ENCODE measurements at places on chromosomes 7 and 10. TPM values are rescaled to one million over a fixed set of nuclear protein-coding genes. Genes with fewer than 3 reads are reported as not detected.

DNA sequence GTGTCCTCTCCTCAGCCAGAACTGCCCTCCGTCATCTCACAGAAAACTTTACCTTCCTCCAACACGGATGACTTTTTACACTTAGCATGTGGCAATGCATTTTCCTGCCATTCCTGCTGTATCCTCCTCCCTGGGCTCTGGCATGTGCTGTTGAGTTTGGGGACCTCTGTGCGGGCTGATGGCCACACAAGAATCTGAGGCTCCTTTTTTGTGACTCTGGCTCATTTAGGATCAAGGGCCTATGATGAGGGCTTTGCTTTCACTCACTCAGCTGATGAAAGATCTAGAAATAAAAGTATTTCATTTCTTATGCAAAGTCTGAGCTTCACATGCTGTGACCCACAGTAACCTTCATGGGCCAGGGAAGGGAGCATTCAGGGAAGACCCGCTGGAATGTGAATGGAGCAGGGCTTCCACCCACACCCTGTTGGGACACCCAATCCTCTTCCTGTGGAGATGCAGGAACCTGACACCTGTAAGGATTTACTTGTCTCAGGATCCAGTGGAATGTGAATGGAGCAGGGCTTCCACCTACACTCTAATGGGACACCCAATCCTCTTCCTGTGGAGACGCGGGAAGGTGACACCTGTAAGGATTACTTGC lies 500.3 kb upstream of the MKI67 start:
- H3K36me3 ChIP-seq = no peaks in the 10 kb centered on the region
- DNase-seq = no peak
- no peaks in the 10 kb centered on the region for H3K27me3 ChIP-seq
- no peak overlapping the region for H3K4me3 ChIP-seq
- H3K4me1 ChIP-seq = no peaks in the 10 kb centered on the region
- H3K27ac ChIP-seq = no peak overlapping the region

DNA sequence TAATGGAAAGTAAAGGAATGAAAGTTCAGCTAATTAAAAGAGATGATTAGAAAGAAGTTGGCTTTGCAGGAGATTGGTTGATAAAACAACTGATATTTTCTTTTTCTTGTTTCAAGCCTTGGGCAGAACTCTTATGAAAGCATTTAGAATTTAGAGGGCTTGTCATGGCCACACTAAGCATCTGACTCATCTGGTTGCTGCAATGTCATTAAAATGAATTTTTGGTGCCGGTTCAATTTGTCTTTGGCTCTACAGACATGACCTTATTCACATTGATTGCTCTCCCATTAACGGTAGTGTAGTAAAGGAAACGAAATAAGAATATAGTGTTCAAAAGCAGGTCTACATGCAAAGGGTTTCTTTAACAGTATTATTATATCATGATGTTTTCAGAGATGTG lies 1012.4 kb upstream of the C7orf33 start:
- no peak overlapping the region for H3K27ac ChIP-seq
- no peaks in the 10 kb centered on the region for H3K27me3 ChIP-seq
- H3K4me1 ChIP-seq = no peaks in the 10 kb centered on the region
- no peak for DNase-seq
- no peak overlapping the region for H3K4me3 ChIP-seq

DNA sequence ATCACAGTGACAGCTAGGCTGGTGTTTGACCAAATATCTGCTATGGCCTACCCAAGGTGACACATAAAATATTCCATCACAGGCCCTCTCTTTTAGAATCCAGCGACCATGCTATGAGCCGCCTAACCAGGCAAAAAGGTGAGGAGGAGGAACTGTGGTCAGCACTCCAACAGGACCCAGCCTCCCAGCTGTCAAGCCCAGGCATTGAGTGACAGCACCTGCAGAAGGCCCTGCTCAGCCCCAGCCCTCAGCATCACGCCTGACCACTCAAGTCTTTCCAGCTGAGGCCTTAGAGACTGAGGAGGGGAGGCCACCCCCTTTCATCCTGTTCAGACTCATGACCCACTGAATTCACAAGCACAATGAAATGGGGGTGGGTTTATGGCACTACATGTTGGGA lies 43.0 kb downstream of the CXCL12 start:
- no peak overlapping the region for H3K4me3 ChIP-seq
- no peaks in the 10 kb centered on the region for H3K4me1 ChIP-seq
- H3K27ac ChIP-seq = no peak overlapping the region
- no peak for DNase-seq

- no peaks in the 10 kb centered on the region for H3K4me1 ChIP-seq
- H3K27ac ChIP-seq = no peak overlapping the region
- H3K4me3 ChIP-seq = no peak overlapping the region
- no peaks in the 10 kb centered on the region for H3K27me3 ChIP-seq
- DNase-seq = no peak
Measured at GRCh38 chr7:132255115-132255797, 321.0 kb downstream of the PLXNA4 start.

- no peak overlapping the region for H3K27ac ChIP-seq
- no peak overlapping the region for H3K4me3 ChIP-seq
- no peak for DNase-seq
- H3K4me1 ChIP-seq = peaks cover 4% of the 10 kb centered on the region
- H3K36me3 ChIP-seq = no peaks in the 10 kb centered on the region
Measured at GRCh38 chr7:117250801-117251200, 72.1 kb downstream of the WNT2 start.

DNA sequence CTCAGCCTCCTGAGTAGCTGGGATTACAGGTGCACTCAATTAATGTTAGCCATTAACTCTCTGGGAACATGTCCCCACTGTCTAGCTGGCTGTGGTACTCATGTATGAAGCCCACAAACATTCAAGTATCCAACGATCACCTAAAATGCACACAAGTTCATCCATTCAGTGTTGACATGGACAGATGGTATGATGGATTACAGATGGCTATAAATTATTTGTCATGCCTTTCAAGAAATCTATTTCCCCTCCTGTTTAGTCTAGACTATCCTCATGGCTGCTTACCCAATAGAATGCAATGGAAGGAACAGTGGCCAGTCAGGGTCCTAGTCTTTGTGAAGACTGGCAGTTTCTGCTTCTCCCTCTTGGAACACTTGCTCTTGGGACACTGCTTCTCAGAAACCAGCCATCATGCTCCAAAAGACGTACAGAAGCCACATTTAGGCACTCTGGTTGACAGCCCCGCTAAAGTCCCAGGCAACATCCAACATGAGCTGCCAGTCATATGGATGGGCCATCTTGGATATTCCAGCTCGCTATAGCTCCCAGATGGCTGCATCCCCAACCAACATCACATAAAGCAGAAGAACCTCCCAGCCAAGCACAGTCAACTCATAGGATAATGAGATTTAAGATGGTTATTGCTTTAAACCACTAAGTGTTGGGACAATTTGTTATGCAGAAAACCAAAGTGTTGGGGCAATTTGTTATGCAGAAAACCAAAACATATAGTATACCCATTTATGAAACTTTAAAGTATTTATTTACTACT lies 33.1 kb downstream of the MYL10 start:
- no peak overlapping the region for H3K27ac ChIP-seq
- H3K4me1 ChIP-seq = no peaks in the 10 kb centered on the region
- no peak overlapping the region for H3K4me3 ChIP-seq
- DNase-seq = no peak
- H3K36me3 ChIP-seq = no peaks in the 10 kb centered on the region

TRIM56 gene
- 10.3 TPM for polyA plus RNA-seq

C10orf143 gene
- polyA plus RNA-seq = 5.4 TPM

PNLIPRP1 gene
- polyA plus RNA-seq = not detected
